ENCODE measurements at places on chromosomes 7 and 10.

GRCh38 chr10:70555371-70555770 is 47.2 kb downstream of the PRF1 start:
- DNase-seq, result no peak

DNA sequence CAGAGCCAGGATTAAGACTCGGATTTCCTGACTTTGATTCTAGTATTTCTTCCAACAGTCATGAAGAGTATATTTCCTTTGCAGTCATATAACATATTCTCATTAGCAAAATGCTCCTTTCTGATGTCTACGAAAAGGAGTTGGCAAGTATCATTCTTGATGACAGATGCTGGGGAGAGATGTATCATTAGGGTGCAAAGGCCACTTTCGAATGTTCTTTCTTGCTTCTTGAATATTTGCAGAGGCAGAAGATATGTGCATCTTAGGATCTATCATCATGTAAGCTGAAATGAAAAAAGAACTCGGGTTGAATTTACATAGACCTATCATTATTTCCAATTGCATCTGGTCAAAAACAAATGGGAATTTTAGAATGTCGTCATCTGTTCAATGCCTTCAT is 294.4 kb downstream of the BAMBI start:
- no peak for DNase-seq

GRCh38 chr7:127858091-127858914 is 172.9 kb downstream of the LRRC4 start:
- no peak for DNase-seq

- DNase-seq, result no peak
Measured at GRCh38 chr10:2777666-2778355, 289.5 kb upstream of the PFKP start.

DNA sequence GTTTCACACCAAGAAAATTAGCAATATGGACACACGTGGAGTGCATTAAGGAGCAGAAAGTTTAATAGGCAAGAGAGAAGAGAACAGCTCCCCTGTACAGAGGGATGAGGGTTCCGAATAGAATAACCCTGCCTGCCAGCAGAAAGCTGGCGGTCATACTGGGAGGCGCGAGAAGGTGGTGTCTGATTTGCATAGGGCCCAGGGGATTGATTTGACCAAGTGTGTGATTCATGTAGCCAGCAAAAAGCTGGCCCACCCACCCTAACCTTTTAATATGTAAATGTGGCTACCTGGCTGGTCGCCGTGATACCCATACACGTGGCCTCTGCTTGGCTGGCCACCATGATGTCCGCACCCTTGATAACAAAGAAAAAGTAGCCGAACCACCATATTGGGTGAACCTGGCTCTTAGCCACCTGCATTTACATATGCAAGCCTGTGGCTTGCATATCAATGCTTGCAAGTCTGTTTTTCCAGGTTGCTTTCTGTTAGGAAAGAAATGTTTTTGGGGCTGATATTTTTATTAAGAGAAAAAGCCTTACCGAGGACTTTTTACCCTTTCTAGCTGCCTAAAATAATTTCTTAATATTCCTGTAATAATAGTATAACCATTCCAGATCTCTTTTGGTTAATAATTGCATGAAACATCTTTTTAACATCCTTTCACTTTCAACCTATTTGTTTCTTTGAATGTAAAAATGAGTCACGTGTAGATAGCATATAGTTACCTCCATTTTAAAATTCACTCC is 20.5 kb upstream of the VWDE start:
- no peak for DNase-seq

DNA sequence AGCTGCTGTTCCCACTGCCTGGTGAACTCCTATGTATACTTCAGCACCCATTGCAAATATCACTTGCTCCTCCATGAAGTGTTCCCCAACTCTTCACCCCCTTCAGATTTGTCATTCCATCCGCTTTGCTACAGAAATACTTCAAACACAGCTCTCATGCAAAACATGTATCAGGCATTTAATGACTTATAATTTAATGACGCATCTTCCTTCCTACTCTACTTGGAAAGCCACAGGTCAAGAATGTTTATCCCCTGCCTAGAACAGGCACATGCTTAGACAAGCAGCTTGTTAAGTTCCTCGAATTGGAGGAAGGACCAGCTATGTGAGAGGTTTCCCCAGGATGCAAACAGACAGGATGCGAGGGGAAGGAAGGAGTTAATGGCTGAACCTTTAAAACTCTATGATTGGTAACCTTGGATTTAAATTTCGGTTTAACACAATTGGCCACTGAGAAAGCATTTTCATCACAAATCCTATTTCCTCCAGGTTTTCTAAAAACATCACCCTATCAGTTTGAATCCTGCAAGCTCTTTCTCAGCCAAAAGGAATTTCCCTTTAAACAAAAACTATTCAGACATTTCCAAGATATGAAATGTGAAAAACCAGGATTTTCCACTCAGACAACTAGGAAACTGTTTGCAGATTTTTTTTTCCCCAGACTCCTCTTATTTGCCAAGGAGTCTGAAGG is 11.5 kb downstream of the CREB3L2 start:
- DNase-seq, result no peak

GRCh38 chr10:113293167-113293566 is 259.7 kb upstream of the HABP2 start:
- DNase-seq, result no peak

DNA sequence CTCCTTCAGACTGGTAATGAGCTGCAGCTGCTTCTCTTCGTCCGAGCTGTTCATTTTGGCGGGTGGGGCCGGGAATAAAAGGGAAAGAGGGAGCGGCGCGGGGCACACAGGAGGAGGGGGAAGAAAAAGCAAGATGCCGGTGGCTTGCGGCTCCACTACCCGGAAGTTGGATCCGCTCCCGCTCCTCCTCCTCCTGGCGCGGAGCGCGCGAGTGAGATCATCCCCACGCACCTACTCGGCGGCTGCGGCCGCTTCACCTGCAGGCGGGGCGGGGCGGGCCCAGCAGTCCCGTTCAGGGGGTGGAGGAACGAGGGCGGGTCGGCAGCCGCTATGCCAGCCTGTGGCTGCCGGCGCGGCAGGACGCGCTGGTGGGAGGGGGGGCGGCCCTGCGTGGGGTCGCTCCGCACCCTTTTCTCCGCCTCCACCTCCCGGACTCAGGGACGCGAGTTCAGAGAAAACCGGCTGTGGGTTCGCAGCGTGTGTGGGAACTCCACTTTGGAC is at the start of gene SHTN1:
TSS of gene SHTN1 (minus strand) at position 162 of the 501 bp plus-strand sequence. CDS start at position 54, 108 bp downstream.
- peak; percentile 22 for DNase-seq

DNA sequence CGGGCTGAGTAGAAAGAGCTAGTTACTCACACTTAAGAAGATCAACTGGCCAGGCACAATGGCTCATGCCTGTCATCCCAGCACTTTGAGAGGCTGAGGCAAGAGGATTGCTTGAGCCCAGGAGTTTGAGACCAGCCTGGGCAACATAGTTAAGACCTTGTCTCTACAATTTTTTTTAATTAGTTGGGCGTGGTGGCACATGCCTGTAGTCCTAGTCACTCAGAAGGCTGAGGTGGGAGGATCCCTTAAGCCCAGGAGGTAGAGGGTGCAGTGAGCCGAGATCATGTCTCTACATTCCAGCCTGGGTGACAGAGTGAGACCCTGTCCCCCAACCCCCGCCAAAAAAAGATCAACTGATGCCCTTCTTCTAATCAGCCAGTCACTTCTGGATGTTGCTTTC is 74.6 kb upstream of the ATP6V0A4 start:
- no peak for DNase-seq

GRCh38 chr10:99621454-99622251 is 1.4 kb upstream of the SLC25A28 start:
- DNase-seq, result no peak

DNA sequence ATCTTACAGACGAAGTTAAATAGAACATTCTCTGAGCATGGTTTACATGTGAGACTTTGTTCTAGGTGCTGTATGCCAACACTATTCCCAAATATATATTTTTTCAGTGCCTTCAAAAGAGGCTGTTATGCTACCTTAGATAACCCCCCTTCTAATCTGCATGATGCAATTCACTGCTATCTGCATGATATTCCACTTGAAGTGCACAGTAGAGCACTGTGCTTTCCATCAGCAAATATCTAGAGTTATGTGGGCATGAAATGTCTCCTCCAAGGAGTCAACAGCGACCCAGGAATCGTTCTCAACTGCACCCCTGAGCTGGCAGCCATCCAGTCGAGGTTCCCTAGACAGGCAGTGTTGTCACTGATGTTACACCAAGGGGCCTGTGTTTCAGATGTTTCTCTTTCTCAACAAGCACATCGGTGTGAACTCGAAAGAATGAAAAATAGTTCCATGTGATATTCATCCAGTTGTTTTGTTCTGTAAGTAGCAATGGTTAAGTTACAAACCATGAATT is 88.3 kb downstream of the PDE1C start:
- no peak for DNase-seq

DNA sequence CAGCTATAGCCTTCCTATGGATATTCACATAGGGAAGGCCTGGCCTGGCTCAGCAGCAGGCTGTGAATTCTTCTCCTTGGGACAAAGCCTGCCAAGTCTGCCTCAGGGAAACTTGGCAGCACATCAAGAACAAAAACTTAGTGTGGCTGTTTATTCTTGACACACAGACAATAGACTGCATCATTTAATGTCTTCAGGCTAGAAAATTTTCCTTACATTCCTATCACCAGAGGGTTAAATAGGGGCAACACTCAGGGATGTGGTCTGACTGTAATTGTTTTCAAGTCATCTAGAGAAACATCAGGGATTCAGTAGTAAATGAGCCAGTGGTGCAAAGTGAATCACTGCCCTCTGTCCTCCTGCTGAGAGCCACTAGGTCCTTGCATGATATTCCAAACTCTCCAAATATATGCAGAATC is 137.3 kb downstream of the SEMA3C start:
- no peak for DNase-seq

DNA sequence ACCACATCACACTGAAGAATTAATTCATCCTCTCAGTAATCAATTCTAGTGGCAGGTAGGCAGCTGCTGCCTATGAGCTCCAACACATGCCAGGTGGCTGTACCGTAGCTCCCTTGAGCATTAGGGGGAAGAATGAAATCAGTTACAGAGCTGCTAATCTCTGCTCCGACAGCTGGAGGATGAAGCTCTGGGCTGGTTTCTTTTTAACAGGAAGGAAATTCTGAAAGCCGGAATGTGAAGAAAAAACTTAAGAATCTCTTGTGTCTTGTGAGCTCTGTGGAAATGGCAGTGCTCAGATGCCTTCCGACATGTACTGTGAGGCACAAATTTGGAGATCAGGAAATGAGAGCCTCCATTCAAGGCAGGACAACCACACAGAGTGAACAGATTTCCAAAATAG is 2.8 kb upstream of the AHCYL2 start:
- DNase-seq, result no peak

- DNase-seq, result no peak
Measured at GRCh38 chr7:127654404-127655394, 2.7 kb downstream of the SND1 start.

- no peak for DNase-seq
Measured at GRCh38 chr10:48469516-48470020, 135.3 kb downstream of the ARHGAP22 start.

GRCh38 chr10:85620807-85621206 is 745.8 kb downstream of the GRID1 start:
- DNase-seq, result no peak

DNA sequence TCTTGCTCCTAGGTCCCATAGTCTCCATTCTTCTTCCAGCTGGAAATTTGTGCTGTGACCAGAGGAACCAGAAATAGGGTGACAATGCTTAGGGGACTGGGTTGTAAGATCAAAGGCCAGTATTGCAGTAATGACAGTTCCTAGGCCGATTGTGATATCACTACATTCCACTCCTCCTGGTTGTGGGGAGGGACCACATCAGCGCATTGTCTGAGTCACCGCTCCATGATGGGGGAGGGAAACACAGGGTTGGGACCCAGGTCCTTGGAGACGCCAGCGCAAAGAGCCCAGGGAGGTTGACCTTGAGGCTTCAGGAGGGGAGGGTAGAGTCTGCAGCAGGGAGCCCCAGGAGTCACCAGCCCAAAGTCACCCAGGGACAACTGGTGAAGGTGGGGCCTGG is 20.8 kb upstream of the GGCT start:
- DNase-seq, result no peak

DNA sequence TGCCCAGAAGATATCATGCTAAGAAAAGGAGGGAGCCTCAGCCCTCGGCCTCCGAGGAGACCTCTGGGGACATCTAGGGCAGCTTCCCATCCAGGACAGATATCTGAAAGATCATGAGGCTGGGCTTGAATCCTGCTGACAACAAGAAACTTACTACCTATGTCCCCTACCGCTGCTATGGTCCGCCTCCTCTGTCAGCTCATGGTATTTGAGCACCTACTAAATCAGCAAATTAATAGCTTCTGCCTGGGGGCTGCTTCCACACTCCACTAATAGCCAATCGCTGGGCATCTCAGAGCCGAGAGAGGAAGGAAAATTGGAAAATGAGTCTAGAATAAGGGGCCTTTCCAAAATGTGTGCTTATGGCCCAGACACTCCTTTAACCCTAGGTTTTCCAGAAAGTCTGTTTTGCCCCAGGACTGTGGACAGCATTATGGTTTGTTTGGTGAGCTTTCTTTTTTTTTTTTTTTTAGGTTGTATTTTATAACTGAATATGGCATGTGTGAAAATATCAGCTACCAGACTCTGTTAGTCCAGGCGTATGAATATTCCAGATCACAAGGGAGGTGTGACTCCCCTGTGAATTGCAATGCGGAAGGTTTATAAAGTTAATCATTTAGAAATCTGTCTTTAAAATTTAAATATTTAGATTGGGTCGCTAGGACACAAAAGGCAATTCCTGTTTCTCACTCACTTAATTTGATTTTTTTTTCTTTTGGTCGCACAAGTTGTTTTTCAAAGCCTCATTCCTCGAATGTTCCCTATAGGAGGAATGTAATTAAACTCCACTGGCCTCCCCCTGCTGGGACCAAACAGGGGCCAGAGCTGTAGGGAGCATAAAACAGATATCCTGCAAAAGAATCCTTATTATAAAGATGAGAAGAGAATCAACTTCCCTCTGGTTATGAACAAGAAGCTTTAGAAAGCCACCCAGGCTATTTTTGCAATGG is 89.4 kb downstream of the PARP12 start:
- DNase-seq, result no peak

DNA sequence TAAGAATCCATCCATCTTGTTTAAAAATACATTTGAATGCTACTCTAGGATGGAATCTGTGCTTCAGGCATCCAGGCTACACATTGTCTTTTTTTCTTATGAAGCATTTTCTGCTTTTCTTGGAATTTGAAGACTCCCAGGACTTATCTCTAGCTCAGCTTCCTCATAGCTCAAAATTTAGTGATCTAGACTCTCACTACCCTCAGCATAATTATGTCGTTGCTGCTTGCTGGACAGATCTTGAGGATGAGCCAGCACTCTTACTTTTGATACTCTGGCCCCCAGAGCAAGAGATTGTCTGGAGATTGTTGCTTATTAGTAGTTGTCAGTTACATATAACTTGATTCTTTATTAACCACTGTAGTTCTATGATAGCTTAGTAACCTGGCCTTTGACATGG is 83.3 kb upstream of the FGL2 start:
- no peak for DNase-seq

- no peak for DNase-seq
Measured at GRCh38 chr10:6704896-6705295, 124.8 kb upstream of the PRKCQ start.

DNA sequence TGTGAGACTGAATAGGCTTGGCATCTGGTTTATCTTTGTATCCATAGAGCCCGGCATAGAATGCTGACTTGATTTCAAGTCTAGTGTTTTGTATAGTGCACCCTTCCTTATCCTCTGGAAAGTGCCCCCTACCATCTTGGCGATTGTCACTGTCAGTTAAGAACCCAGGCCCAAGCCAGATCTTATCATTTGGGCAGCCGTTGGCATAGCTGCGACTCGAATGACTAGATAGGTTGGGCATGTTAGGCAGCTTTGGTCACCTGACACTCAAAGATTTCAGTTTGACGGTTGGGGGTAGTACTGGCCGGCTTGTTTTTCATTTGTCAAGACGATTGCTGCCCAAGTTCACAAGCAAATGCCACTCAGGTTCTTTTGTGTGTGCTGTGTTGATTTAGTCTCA is 6.6 kb downstream of the NIPSNAP2 start:
- DNase-seq, result no peak

Measured in activated T-cell treated with anti-CD3 and anti-CD28 coated beads for 48 hours (primary cell).